GM23338 (cell line): ENCODE measurements at places on chromosomes 16 and 17. TPM values are rescaled to one million over a fixed set of nuclear protein-coding genes. Genes with fewer than 3 reads are reported as not detected.

DNA sequence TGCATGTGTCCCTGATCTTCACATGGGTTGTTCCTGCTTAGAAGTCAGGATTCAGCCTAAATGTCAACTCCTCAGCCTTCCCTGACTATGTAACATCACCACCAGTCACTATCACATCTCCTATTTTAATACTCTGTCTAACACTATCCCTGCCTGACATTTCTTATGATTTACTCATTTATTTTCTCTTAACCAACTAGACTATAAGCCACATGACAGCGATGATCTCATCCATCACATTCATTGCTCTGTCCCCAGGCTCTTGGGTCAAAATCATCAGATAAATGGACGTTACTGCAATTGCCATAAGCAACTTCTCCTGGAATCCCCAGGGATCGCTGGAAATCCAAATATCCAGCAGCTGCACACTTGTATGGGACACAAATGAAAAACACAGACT lies 15.7 kb downstream of the CDRT4 start:
- no peak for DNase-seq
- no peak overlapping the region for H3K27ac ChIP-seq
- no peaks in the 10 kb centered on the region for H3K4me1 ChIP-seq
- H3K27me3 ChIP-seq: no peaks in the 10 kb centered on the region

- H3K4me1 ChIP-seq: peaks cover 37% of the 10 kb centered on the region
- H3K27me3 ChIP-seq: no peaks in the 10 kb centered on the region
- no peak overlapping the region for H3K27ac ChIP-seq
- DNase-seq: no peak
- H3K4me3 ChIP-seq: no peak overlapping the region
These were observed 33.7 kb downstream of the NLK start for GRCh38 chr17:28076144-28076543.

- H3K4me3 ChIP-seq: peak overlapping the region; percentile 91
- peaks cover 39% of the 10 kb centered on the region for H3K4me1 ChIP-seq
- no peaks in the 10 kb centered on the region for H3K36me3 ChIP-seq
- peak overlapping the region; percentile 97 for H3K27ac ChIP-seq
- no peaks in the 10 kb centered on the region for H3K27me3 ChIP-seq
These were observed 987 bp downstream of the SLC16A5 start for GRCh38 chr17:75088465-75089417.

The CD300LG gene
- total RNA-seq: not detected in 2 replicates

The TVP23A gene
- total RNA-seq: 1.6 and 4.5 TPM in 2 replicates

The DLX3 gene
- 0.14 TPM in 1 of 2 replicates, not detected in the other for total RNA-seq

The IRX5 gene
- 0.07 and 0.35 TPM in 2 replicates for total RNA-seq

The SLC43A2 gene
- 7.1 and 9.8 TPM in 2 replicates for total RNA-seq
